ENCODE measurements at places on chromosomes 11 and 22.

DNA sequence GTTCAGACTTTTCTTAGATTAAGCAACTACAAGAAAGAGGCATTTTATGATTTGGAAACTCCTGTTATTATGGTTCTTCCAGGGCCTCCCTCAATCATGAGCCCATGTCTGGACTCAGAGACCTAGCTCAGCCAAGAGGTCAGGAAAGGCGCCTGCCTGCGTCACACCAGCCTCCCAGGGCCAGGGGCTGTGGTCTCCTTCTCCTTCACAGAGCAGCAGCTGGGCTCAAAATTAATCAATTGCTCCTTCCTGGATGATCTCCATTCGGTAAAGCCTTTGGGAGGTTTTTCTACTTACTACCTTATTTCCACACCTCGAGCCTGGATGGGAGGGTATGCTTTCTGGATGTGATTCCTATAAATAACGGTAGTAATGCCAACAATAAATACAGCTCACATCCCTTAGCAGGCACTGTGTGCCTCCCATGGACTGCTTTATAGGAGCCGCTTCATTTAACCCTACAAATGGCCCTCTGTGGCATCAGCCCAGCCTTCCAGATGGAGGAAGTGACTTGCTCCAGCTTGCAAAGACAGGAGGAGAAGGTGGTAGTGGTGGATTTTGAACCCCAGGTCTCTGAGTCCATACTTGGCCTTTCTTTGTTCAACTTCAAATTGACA, 1445.6 kb downstream of the TBC1D22A start:
- DNase-seq = no peak

- no peak for DNase-seq
Measured at GRCh38 chr22:46612904-46613605, 7.1 kb upstream of the GRAMD4 start.

DNA sequence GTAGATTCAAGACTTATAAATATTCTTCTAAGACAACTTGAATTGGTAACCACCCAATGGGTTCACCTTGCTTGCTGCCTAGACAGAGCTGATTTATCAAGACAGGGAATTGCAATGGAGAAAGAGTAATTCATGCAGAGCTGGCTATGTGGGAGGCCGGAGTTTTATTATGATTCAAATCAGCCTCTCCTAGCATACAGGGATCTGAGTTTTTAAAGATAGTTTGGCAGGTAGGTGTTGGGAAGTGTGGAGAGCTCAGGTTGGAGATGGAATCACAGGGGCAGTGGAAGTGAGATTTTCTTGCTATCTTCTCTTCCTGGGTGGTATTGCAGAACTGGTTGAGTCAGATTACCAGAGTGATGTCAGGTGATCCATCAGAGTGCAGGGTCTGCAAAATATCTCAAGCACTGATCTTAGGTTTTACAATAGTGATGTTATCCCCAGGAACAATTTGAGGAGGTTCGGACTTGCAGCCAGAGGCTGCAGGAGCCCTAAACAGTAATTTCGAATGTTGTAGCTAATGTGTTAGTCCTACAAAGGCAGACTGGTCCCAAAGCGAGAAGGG, 1448.6 kb upstream of the RAG2 start:
- DNase-seq = no peak

GRCh38 chr22:19714312-19715187, at the start of gene SEPTIN5:
SEPTIN5 (plus strand) TSS chr22:19714503; CDS start chr22:19714589, 86 bp downstream.
- peak; percentile 56 for DNase-seq

DNA sequence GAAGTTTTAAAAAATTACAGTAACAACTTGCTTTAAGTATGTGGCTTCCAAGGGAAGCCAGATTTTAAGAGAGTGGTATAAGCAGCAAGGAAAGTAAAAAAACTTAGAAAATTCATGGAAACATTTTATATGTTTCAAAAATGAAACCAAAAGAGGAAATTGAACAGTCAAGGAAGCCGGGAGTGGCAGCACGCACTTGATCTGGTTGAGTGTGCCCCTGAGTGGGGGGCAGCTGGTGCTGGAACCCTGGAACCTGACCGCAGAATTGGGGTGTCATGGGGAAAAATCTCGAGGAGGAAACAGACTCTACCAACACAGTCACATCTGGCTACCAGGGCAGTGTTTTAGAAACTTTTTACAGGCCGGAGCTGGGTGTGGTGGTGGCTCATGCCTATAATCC, 14.0 kb downstream of the MICALL1 start:
- DNase-seq = no peak

- no peak for DNase-seq
Measured at GRCh38 chr22:37419969-37420685, 7.2 kb downstream of the ELFN2 start.

GRCh38 chr11:94376841-94377240, 24.4 kb downstream of the GPR83 start:
- DNase-seq = no peak

DNA sequence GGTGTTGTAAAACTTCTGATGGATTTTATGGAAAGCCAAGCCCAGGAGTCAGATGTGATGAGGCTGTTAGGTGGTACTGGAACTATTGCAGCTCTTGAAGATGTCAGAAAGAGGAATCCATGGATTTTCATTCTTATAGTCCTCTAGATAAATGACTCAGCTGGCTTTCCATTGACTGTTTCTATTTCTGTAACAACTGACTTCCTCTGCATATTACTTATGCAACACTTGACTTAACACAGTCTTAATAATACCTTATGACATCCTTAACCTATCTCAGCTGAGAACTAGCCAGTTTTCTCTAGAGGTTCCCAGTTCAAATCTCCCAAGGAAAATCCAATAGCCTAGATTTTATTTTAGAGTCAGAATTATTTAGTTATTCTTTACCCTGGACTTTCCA, 263.8 kb downstream of the LUZP2 start:
- no peak for DNase-seq

DNA sequence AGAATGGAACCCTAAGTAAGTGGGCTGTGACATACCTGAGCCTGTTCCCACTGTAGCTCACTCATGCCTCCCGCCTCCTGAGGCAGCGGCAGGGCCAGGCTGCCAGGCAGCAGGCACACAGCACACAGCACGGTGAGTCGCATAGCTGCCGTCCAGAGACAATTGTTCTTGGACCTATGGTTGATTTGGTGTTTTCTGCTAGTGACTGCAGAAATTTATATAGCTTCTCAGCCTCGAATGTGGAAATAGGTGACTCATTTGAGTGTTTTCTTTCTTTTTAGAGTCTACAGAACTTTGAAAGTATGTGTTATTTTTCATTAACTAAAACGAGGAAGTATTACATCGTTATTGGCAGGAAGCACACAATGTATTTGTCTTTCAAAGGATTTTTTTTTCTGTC, at the start of gene MMP7:
MMP7 (minus strand) TSS at position 190 of the 400 bp plus-strand sequence; CDS start at position 143, 47 bp downstream.
- DNase-seq = no peak

- DNase-seq = no peak
Measured at GRCh38 chr11:106969644-106970355, 48.5 kb downstream of the GUCY1A2 start.

DNA sequence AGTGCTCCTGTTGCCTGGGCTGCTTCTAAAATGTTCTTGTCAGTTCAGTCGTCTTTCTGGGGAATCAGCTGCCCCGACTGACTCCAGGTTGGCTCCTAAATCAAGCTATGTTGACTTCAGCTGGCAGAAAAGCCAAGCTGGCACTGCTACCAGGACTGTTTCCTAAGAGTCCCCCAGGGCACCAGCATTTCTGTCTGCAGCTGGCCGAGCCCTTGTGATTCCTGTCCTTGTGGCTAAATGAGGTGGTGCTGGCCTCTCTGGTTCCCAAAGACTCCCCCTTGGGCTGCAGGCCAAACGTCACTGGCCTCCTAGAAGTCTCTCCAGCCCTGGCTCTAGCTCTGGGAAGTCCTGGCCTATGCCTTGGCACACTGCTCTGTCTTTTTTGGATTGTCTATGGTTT, 31.1 kb downstream of the GRAMD1B start:
- no peak for DNase-seq

GRCh38 chr11:92855607-92856405, 113.6 kb upstream of the MTNR1B start:
- DNase-seq = no peak

- no peak for DNase-seq
Measured at GRCh38 chr22:44496844-44497217, 1.2 kb downstream of the RTL6 start.

DNA sequence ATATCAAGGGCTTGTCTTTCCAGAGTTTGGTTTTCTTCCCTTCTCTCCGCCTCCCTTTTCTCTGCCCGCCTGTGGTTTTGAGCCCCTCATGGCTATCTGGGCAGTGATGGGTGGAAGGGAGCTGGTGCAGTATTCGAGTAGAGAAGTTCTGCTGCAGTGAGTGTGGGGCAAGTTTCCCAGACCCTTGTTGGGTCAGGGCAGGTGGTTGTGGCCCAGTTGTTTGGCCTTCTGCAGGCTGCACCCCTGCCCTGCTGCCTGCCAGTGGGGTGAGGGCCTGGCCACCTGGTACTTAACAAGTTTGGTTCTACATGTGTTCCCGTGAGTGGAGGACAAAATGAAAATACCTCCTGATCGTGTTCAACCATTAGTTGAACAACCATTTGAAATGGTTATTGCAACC, 65.2 kb downstream of the PTPRJ start:
- no peak for DNase-seq

DNA sequence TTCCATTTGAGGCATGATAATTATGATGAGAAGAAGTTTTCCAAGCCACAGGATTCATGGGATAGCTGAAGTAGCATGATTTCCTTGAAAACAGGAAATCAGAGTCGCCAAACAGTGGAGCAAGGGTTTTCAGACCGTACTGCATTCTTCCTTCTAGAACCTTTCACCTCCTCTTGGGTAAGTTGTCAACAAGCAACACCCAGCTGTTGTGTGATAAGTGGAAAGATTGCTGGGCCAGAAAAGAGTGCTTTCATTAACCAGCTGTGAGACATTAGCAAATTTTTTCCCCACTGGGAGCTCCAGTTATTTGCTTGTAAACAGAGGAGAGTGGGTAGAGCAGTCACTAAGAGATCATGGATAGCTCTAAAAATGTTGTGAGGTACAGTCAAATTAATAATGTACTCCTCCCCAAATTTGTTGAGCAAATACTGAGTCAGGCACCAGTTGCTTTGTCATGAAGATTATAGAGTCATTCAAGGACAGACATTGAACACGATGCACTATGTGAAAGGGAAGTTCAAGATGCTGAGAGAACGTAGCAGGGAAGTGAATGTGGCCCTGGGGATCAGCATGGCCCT, 11.7 kb upstream of the MPEG1 start:
- DNase-seq = no peak

DNA sequence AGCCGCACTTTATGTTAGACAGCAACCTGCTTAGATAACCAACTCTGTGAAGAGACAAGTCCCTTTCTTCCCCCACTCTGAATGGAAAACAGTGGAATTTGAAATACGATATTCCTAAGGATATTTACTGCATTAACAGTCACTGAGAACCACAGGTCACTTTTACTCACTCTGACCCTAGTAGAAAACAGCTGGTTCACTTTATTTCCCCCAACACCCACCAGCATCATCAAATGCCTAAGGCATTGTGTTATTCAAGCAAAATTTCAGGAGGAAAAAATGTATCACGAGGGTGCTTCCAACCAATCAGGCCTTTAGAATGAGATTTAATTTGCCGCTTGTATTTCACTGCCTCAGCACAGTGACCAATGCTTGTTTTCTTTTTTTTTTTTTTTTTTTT, 1134.1 kb upstream of the CCDC90B start:
- DNase-seq = no peak

- DNase-seq = no peak
Measured at GRCh38 chr22:29206372-29207242, 911 bp downstream of the EMID1 start.

GRCh38 chr11:15625691-15626090, 511.0 kb downstream of the INSC start:
- no peak for DNase-seq

DNA sequence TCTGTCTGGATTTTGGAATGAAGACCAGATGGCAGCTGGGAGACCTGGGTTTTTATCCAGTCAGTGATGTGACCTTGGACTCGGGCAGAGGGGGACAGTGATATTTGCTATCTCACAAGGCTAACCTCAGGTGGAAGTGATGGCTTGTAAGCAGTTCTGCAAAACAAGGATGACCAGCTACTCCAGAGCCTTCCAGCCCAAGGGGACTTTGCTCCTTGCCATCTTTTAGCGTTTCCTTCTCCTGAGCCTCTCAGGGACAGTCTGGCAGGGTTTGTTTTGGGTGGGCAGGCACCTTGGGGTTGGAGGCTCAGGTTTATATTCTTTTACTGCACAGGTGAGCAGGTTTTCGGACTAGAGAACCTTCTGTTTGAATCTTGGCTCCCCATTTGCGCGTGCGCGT, 9.5 kb upstream of the OSBP2 start:
- DNase-seq = no peak

GRCh38 chr11:77036398-77036797, 2.2 kb downstream of the B3GNT6 start:
- no peak for DNase-seq

DNA sequence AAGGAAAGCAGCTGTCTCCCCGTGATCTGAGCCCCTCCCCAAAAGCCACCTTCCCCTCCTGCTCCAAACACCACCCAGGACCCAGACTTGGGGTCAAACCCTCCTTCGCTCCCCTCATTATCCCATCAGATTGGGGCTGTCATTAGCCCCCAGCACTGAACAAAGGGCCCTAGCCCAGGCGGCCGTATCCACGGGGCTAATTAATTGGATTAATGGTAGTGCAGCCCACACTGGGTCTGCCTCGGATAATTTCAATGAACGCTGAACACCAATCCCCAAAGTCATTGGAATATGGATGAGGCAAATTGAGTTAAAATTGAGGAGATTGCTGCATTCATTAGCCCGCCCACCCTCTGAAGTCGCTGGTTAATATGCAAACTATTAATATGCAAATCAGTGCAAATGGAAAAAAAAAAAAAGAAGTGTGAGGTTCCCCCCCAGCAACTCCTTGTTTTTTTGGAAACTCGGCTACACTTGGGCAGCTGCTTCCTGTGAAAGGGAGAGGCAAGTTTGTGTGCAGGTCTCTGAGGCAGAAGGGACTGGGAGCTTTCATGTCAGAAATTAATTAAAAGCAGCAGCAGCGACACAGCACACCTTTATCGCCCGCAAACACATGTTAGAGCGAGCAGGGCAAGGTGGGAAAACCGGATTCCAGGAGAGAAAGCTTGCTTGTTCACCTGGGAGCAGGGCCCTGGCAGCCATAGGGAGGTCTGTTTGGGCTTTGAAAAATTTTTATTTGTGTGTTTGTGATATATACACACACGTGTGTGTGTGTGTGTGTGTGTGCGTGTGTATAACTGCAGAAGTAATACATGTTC, 517.8 kb downstream of the MIAT start:
- DNase-seq = peak; percentile 22

GRCh38 chr11:124740277-124740882, 638 bp downstream of the NRGN start:
- no peak for DNase-seq

GRCh38 chr11:134098566-134099184, 29.8 kb downstream of the JAM3 start:
- DNase-seq = no peak

DNA sequence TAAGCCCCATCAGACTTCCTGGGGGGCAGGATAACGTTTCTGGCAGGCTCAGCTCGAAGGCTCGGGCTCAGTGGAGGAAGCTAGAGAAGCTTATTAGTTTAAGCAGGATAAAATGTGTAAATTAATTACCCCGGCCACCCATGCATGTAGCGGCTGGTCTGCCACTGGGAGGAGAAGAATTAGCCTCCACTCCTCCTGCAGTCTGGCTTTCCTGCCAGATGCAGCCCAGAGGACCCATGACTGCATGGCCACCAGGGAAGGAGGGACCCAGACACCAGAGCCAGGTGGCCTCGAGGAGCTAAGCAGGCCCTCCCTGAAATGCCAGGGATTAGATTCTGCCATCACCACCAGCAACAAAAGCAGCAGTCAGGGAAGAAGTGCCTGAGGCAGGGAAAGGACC, 32.3 kb downstream of the TRIM29 start:
- DNase-seq = no peak

Data from right forelimb (tissue), 1 donor.